KBM-7 (cell line): ENCODE measurements at places on chromosomes 7 and 10.

GRCh38 chr10:96588616-96589419, 2.0 kb upstream of the TM9SF3 start:
- no peak for DNase-seq

DNA sequence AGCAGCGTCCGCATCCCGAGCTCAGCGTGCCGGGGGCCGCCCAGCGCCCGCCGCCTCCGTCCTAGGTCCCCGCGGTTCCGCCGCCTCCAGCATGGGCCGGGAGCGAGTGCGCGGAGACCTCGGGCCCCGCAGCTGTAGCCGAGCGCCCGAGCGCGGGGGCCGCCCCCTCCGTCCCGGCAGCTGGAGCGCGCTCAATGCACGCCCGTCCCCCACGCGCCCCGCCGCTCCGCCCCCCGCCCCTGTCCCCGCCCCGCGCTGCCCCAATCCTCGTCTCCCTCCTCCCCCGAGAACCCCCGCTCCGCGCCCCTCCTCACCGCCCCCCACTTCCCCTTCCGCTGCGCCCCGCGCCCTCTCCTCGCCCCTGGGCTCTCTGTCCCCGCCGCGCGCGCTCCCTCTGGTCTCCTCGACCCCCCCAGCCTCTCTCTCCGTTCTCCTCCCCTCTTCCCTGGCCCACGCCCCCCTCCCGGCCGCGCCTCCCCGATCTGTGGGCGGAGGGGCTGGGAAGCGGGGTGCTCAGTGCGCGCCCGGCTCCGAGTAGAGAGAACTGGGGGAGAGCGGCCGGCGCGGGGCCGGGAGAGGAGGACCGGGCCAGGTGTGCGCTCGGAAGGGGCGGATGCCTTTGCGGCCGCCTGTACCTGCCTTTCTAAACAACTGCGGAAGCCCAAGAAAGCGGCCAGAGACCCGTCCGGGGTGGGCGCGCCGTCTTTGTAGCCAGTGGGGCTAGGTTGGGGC, at the start of gene VIPR2:
Gene VIPR2 (minus strand): TSS at position 110 of the 732 bp plus-strand sequence. CDS start 96 bp downstream, at position 14.
- no peak for DNase-seq

DNA sequence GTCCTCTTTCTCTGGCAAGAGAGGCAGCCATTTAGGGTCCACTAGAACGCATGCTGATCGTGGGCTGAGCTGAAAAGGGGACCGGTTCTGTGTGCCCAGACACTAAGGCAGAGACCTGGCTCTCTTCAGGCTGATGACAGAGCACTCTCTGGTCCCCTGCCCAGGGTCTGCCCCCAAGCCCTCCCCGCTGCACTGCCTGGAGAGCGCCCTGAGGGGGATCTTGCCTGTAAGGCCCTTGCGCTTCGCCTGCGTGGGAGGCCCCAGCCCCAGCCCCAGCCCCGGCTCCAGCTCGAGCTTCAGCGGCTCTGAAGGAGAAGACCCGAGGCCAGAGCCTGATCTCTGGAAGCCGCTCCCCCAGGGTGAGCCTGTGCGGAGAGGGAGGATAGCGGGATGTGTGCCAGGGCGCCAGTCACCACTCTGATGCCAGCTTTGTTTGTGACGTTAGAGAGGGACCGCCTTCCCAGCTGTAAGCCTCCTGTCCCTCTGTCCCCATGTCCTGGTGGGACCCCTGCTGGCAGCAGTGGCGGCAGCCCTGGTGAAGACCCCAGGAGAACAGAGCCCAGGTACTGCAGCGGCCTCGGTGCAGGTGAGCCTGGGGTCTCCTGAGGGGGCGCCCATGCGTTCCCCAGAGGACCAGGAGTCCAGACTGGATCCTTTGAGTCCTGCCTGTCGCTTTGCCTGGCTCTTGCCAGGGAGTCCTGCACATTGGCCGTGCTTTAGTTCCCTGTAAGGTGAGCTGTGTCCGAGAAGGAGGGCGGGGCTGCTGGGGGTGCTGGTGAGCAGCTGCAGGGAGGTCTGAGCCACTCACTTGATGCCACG, 43.2 kb downstream of the ZNF467 start:
- DNase-seq = no peak

- no peak for DNase-seq
Observed at GRCh38 chr10:10149899-10150298, 867.8 kb upstream of the CELF2 start.

DNA sequence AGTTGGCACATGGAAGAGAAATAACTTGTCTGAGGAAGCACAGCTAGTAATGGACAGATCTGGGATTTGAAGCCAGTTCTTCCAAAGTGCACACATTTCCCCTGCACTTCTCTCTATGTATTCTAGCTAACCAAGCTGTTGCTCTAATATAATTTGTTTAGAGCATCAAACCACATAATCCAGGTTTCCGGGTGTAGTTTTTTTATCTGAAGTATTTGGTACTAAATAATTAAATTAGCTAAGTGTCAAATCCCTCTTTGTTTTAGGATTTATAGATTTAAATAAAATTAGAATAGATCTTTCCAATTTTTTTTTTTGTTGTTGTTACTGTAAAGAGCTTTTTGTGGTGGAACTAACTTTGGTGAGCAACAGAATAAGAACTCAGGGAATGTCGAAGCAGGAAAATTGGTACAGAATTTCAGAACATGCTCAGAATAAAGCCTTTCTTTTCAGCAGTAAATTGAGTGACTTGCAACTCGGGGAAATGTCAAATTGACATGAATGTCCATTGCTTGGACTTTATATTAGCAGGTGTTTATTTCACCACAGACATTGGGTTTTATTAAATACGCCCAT, 33.7 kb downstream of the CAMK1D start:
- DNase-seq = no peak

DNA sequence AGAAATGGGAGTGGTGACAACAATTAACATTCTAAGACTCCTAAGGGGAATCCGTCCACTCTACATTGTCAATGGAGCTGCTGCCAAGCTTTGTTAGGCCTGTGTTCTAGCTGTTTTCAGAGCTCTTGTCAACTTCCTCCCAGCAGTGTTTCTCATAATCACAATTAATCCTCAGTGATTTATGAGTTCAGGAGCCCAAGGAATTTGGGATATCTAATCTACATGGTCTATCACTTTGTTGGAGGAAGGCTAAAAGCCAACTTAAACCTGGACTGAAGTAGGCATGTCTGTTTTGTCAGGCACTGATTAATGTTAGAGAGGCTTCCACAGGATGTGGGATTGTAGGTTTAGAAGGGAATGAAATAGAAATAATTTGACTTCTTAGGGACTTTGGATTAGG, 10.2 kb upstream of the OR2F2 start:
- no peak for DNase-seq

GRCh38 chr10:76117949-76118348, 686.5 kb downstream of the LRMDA start:
- no peak for DNase-seq

DNA sequence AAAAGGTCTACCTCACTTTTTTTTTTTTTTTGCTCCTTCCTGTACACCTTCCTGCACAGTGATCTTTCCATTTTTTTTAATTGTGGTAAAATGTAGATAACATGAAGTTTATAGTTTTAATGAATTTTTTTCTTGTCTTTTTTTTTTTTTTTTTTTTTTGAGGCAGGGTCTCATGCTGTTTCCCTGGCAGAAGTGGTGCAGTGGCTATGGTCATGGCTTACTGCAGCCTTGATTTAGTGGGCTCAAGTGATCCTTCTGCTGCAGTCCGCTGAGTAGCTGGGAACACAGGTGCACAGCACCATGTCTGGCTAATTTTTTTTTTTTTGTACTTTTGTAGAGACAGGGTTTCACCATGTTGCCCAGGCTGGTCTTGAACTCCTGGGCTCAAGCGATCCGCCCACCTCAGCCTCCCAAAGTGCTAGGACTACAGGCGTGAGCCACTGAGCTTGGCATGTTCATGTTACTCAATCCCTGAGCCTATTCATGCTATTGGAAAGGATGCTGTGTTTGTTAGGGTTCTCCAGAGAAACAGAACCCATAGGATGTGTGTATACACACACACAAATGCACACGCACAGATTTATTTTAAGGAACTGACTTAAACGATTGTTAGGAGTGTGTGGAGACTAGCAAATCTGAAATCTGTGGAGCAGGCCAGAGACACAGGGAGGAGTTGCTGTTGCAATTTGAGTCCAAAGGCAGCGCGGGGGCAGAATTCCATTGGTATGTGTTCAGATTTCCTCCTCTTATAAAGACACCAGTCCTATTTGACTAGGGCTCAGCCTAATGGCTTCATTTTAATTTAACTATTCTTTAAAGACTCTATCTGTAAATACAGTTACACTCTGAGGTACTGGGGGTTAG, 29.1 kb downstream of the GALNT11 start:
- no peak for DNase-seq

DNA sequence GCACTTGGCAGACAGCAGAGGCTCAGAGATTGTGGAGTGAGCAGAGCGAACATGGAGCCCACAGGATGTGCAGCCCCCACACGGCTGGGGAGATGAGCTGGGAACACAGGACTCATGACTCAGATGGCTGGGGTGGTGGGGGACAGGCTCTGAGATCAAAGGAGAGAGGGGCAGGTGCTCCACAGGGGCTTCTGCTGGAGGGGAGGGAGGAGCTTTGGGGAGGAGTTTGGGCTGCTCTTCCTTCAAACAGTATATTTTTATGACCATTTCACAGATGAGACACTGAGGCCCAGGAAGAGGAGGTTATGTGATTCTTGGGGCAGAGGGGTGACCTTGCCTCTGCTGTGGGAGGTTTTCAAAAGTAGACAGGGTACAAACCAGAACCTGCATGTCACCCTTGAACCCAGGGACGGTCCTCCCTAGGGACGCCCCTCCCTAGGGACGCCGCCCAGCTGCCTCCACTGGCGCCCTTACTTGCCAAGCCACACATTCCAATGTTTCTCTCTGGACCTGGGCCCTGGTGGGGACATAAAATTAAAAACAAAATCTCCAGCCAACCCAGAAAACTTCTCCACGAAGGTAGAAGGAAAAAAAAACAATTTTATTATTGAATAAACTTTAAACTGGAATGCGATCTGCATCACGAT, 981 bp upstream of the CRYGN start:
- DNase-seq = no peak

- no peak for DNase-seq
Observed at GRCh38 chr10:34003561-34003960, 669.1 kb upstream of the NRP1 start.

DNA sequence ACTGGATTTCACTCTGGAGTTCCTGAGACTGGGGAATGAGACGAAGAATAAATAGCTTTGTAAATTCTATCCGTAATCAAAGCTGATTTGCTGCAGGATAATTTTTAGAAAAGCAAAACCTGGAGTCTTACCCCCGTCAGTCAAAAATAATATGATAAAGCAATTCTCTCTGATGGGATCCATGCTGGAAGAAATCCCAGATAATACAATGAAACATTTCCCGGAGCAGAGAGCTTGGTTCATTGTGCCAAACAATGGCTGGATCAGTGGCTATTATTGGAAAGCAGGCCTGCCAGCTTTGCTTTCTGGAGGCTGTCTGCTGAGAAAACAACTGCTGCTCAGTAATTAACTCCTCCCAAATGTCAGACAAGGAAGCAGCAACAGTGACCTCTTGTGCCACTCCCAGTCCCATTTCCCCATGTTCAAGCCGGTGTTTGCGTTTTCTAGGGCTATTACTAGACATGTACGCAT, 609.4 kb upstream of the PCDH15 start:
- DNase-seq = no peak

DNA sequence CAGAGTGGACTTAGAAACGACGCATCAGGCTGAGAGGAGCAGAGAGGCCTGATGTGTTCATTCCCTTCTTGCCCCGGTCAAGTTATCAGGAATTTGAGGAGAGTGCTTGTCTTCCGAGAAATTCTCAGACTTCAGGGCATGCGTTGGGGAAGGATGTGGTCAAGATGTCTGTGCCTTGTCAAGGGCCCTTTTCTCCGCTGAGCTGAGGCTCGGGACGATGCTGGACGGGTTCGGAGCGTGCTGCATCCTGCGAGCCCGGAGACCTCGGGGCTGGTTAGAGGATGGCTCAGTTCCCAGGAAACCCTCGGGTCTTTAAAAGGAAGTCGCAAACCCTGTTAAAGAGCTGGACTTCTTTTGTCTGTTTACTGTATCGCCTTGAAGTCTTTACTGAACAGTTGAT, 325.4 kb downstream of the ADARB2 start:
- DNase-seq = no peak

DNA sequence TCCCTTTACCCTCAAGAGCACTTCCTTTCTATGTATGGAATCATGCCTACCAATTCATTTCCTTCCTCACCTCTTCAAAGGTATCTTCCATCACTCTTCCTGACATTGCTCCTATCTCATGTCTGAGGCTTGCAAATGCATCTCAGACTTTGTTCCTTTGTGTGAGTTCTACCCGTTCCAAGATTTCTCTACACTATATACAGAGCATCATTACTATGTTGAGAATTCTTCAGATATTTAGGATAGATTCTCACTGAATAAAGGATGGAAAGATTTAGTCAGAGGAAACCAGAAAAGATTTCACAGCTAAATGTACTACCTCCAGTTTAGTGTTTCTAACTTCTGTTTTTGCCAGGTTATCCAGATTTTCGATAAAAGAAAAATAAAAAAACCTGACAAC, 462.7 kb downstream of the PHTF2 start:
- no peak for DNase-seq

DNA sequence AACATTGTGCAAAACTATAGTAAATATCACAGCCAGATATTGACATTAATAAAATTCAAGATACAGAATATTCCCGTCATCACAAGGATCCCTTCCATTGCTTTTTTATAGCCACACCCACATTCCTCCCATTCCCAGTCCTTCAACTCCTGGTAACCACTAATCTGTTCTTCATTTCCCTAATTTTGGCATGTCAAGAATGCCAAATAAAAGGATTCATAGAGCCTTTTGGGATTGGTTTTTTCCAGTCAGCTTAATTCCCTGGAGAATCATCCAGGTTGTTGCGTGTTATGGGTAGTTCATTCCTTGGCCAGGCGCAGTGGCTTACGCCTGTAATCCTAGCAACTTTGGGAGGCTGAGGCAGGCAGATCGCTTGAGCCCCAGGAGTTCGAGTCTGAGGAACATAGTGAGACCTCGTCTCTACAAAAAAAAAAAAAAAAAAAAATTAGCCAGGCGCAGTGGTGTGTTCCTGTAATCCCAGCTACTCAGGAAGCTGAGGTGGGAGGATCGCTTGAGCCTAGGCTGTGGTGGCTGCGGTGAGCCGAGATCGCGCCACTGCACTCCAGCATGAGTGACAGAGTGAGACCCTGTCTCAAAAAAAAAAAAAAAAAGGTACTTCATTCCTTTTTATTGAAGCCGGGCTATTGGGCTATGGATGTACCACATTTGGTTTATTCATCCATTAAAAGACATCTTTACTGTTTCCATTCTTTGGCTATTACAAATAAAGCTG, 2.7 kb downstream of the OGDH start:
- DNase-seq = peak; percentile 85

- DNase-seq = peak; percentile 72
Observed at GRCh38 chr10:63521416-63522276, 445 bp downstream of the REEP3 start.

DNA sequence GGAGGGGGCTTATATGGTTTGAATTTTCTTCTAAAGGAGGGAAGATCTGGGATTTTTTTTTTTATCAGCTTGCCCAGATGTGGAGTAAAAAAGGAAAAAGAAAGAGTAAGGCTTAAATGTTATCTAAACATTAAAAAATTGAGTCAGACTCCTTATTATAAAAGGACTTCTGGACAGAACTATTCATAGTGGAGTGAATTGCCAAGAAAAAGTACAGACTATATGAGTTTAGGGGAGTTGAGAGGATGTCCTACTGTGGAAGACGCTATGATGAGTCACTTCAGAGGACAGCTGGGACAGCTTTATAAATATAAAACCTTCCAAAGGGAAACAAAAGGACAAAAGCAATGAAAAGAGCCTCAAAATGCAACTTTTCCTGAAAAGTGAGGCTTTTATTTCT, 73.0 kb downstream of the TFPI2 start:
- no peak for DNase-seq

GRCh38 chr7:64651632-64652165, 14.2 kb upstream of the ZNF107 start:
- no peak for DNase-seq
